Activated CD8-positive, alpha-beta memory T cell treated with anti-CD3 and anti-CD28 coated beads for 1 hour (primary cell): ENCODE measurements at places on chromosomes 5 and 9.

GRCh38 chr5:90638878-90639277 lies 80.3 kb downstream of the ADGRV1 start:
- DNase-seq, result no peak

- no peak for DNase-seq
These were observed 34.8 kb upstream of the SHC3 start for GRCh38 chr9:89213396-89213880.

DNA sequence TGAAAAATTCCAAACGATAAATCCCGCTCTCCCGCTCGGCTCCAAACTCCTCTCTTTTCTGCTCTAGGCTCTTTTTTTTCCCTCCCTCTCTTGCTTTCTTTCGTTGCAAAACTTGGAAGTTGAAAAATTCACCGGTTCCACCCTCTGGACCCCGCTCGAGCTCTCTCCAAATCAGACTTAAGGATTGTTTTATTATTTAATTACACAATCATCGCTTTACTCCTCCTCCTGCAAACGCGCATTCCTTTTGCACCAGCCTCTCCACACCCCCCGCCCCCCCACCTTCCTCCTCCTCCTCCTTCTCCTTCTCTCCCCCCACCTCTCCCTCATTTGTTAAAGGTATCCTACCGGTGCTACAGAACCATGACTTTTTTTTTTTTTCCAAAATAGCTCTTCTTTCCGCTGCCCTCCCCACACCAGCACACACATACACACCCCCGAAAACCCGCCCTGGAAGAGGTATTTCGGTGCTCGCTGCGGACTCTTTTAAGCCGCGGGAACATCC lies 535 bp upstream of the NFIB start:
- no peak for DNase-seq

- DNase-seq, result no peak
These were observed 66.3 kb upstream of the FANCC start for GRCh38 chr9:95383845-95384244.

DNA sequence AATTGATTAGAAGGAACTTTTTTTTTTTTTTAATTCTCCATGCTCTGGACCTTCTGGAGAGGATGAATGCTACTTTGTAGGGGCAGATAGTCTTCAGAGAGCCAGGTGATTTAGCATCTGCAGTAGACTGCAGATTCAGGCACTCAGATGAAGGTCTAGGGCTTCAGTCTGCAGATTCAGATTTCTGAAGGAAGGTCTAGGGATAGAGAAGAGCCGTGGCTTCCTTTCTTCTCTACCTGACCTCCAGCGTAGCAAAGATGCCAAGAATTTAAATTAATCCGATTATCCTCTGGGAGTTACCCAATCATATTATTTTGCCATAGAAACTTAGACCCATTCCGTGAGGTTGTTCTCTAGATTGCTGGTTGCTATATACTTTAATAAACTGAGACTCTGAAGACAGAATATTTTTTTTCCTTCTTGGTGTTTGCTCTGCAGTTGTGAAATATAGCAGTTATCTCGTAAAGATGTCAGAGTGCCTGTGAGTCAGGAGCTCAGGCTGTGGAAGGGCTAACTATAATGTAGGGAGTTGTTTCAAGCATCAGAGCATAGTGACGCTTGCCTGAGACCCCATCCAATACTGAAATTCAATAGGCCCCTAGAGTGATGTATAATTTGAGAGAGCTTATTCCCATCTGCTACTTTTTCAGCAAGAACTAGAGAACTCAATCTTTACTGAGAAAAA lies 132.7 kb upstream of the SLC12A2 start:
- DNase-seq, result no peak

DNA sequence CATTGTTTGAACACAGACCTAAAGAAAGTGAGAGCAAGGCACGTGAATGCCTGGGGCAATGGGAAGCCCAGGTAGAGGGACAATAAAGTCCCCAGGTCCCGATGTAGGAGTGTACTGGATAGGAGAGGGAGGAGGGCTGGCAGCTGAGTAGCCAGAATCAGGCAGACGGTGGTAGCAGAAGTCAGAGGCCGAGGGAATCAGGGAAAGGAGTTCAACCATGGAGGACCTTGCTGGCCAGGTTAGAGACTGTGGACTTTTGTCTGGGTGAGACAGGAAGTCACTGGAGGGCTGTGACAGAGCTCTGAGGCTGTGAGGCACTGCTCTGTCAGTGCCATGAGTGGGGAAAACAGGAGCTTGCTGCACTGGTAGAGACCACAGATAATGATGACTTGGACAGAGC lies 248.2 kb downstream of the EFNA5 start:
- DNase-seq, result no peak

DNA sequence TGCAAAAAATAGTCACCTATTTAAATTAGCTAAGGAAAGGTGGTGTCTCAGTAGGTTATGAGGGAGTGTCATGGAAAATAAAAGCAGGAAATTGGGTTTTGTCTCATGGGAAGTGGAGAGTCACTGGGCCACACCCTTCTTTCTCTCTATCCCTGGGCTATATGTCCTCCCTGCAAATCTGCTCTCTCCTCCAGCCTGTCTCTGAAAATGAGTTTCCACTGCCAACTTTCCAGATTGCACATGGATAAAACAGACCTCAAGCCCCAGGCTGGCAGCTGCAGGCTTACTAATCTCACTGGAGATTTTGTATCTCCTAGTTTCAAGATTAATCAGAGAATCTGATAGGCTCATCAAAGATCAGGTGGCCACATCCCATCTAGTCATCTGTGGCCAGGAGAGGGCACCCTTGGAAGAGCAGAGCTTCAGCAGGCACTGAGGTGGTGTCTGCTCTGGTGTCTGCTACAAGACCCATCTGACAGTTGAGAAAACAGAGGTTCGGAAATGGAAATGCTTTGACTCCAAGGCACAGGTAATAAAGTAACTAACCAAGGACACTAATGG lies 178.9 kb downstream of the MSX2 start:
- DNase-seq, result no peak

- DNase-seq, result no peak
These were observed 123.3 kb downstream of the ST8SIA4 start for GRCh38 chr5:100779669-100780375.

DNA sequence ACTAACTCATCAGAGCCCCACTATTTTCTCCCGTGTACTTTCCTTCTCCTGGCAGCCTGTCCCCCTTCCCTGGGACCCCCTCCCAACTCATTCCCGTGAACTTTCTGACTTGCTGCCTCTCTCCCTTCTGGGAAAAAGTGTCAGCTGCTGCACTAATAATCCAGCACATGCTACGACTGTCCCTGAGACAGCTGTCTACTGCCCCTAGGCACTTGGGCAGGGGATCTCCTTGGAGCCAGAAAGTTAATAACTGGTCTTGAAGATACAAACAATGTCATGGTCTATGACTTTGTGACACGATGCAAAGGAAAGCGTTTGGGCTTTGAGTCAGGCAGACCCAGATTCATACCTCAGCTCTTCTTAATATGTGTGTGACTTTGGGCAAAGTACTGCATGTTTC lies 10.1 kb upstream of the RNF183 start:
- DNase-seq, result no peak
